ENCODE measurements at places on chromosomes 6 and 20. TPM values are rescaled to one million over a fixed set of nuclear protein-coding genes. Genes with fewer than 3 reads are reported as not detected.

GRM1 gene
- under 0.01 TPM for total RNA-seq

OLIG3 gene
- not detected for total RNA-seq

TAF4 gene
- 2.4 TPM for total RNA-seq

ANKEF1 gene
- 1.4 TPM for total RNA-seq
